ENCODE measurements at places on chromosomes 7 and 10.

DNA sequence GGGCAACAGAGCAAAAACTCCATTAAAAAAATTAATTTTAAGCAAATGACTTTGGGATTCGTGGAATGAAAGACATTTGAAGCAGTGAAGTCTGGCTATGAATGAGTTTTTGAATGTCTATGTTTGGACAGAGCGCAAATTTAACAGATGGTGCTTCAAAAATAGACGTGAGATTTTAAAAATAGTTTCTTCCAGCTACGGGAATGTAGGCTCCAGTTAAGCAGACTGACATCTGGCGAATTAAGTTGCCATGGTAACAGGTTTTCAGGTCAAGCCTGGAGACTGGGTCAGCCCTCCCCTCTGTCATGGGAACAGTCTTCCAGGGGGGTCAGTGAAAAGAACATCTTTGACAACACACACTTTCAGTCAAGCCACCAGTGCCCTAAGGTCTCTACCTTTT lies 62.0 kb downstream of the MYOF start:
- peak; percentile 47 for DNase-seq

- DNase-seq: no peak
Measured at GRCh38 chr10:50393784-50394467, 142.6 kb upstream of the ASAH2 start.

DNA sequence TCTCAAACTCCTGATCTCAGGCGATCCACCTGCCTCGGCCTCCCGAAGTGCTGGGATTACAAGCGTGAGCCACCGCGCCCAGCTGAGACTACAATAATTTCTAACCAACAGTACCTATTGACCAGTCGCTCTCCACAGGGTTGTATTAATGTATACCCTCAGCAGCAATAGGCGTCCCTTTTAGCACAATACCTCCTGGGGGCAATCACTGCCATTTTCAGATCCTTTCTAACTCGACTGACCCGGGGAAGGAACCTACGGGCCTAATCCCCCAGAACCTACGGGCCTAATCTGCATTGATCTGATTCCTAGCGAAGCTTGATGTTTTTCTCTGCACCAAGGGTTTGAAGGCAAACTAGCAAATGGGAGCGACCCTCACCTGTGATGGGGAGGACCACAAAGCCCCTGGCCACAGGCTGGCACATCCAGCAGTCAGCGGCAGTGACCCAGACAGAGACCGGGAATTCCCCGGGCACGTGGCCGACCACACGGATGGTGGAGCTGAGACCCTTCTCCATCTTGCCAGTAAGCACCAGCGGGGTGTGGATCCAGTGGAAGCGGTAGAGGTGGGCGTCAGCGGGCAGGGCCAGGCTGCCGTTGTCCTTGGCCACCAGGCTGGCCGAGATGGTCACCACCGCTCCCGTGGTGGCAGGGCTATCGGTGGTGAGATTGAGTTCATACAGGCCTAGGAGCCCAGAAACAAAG lies 6.9 kb downstream of the TMEM130 start:
- DNase-seq: no peak

- peak; percentile 68 for DNase-seq
Measured at GRCh38 chr7:127392182-127392565, 334 bp downstream of the ZNF800 start.
